Activated CD4-positive, alpha-beta T cell treated with anti-CD3 and anti-CD28 coated beads for 36 hours (primary cell): ENCODE measurements at places on chromosomes 6 and 20. TPM values are rescaled to one million over a fixed set of nuclear protein-coding genes. Genes with fewer than 3 reads are reported as not detected.

Gene DYNLT1
- total RNA-seq, result 116 TPM

Gene SLC26A8
- total RNA-seq, result not detected

DNA sequence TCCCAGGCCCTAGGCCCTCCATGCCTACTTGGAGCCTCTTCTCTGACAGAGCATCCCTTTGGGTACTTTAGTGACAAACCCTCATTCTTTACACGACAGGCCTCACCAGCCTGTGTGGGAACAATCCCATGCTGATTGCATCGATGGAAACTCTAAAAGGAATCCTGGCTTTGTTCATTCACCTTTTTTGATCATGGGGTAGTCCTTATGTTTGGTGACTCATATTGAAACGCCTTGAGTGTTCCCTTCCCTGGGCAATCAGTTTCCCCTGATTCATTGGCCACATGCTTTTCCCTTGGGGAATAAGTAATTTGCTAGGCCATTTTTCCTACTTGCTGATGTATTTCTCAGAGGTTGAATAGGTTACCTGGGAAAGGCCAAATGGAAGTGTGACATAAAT is 14.7 kb upstream of the TNFAIP3 start:
- peak overlapping the region; percentile 44 for H3K27ac ChIP-seq
- peaks cover 3% of the 10 kb centered on the region for H3K36me3 ChIP-seq
- DNase-seq, result no peak
- no peak overlapping the region for H3K4me3 ChIP-seq

GRCh38 chr6:111354758-111355555 is 128.1 kb downstream of the REV3L start:
- no peak overlapping the region for H3K4me3 ChIP-seq
- no peak for DNase-seq
- H3K27ac ChIP-seq, result no peak overlapping the region
- H3K4me1 ChIP-seq, result no peaks in the 10 kb centered on the region
